Activated T-helper 1 cell treated with anti-CD3 and anti-CD28 coated beads, Interleukin-12 subunit alpha, Interleukin-12 subunit beta, Interleukin-2, Interleukin-4 antibody, amounts not matched to agents 30 ng/mL and 10 ng/mL and 1 ng/mL, durations not matched to agents 14 hours and 24 hours and 36 hours (primary cell): ENCODE measurements at places on chromosomes 11 and 22. TPM values are rescaled to one million over a fixed set of nuclear protein-coding genes. Genes with fewer than 3 reads are reported as not detected.
A peak's percentile ranks its signal among the peaks of the same experiment; 100 is the strongest.

- peak; percentile 16 for DNase-seq
- H3K27me3 ChIP-seq, result peaks cover 6% of the 10 kb centered on the region
- H3K27ac ChIP-seq, result no peak overlapping the region
- H3K4me3 ChIP-seq, result no peak overlapping the region
- H3K36me3 ChIP-seq, result no peaks in the 10 kb centered on the region
- H3K4me1 ChIP-seq, result no peaks in the 10 kb centered on the region
Measured at GRCh38 chr11:116691771-116692177, 81.0 kb downstream of the BUD13 start.

CTSW gene
- 5.7 and 7.4 TPM in 2 replicates for total RNA-seq

LYVE1 gene
- not detected in 2 replicates for total RNA-seq

GRCh38 chr22:26663374-26663923, 6.1 kb downstream of the MIAT start:
- H3K4me3 ChIP-seq, result no peak overlapping the region
- no peaks in the 10 kb centered on the region for H3K27me3 ChIP-seq

FAT3 gene
- total RNA-seq, result not detected in 2 replicates

DNA sequence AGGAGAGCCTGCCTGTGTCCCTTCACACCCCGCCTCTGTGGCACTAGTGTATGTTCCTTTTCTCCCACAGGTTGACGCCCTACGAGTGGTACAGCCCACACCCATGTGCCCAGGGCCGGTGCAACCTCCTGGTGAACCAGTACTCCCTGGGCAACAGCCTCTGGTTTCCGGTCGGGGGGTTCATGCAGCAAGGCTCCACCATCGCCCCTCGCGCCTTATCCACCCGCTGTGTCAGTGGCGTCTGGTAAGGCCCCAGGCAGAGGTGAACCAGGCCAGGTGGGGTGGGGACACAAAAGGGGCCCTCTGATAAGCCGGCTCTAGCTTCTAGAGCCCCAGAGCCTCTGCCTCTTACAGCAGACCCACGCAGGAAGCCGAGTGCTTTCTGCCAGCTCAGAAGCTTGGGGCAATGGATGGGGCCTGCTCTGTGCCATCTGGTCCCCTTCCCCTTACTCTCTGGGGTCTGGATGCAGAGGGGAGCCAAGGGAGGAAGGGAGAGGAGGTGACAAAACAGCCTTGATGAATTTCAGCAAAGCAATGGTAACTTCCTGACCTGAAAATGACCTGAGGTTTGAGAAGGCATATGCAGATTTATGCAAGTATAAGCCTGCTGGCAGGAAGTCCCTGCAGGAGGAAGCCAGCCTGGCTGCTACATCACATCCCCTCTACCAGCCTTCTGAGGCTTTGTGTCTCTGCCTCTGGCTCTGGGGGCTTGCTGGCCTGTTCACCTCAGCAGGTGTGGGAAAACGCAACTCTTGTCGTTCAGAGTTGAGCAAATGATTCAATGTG, 67.0 kb upstream of the TBCEL start:
- DNase-seq, result no peak
- H3K4me1 ChIP-seq, result peaks cover 7% of the 10 kb centered on the region
- H3K27ac ChIP-seq, result no peak overlapping the region
- no peaks in the 10 kb centered on the region for H3K36me3 ChIP-seq
- no peak overlapping the region for H3K4me3 ChIP-seq

DNA sequence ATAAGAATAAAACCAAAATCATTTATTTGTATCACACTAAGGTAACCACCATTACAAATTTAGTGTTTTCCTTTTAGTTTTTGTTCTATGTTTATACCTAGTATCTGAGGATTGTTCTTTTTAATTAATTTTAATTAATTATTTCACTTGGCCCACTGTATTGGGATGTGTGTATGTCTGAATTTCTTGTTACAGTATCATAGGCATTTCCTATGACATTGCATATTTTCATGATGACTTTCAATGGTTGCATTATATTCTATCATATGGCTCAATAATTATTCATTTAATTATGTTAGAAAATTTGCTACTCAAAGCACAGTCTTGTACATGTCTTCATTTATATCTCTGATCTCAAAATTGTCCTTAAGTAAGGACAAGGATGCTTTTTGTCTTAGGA, 41.0 kb downstream of the C11orf71 start:
- no peaks in the 10 kb centered on the region for H3K4me1 ChIP-seq
- H3K36me3 ChIP-seq, result no peaks in the 10 kb centered on the region
